ENCODE measurements at places on chromosomes 7 and 10. TPM values are rescaled to one million over a fixed set of nuclear protein-coding genes. Genes with fewer than 3 reads are reported as not detected.

Gene OPALIN
- total RNA-seq, result not detected

Gene TMEM236
- total RNA-seq, result 0.12 TPM

Gene TMEM229A
- not detected for total RNA-seq

Gene ZNF804B
- total RNA-seq, result not detected

Gene PNLIP
- total RNA-seq, result not detected

Gene ARHGEF5
- total RNA-seq, result 1.7 TPM

Gene UCN3
- total RNA-seq, result not detected

Gene MAGI2
- 0.40 TPM for total RNA-seq
